ENCODE measurements at places on chromosomes 4 and X. TPM values are rescaled to one million over a fixed set of nuclear protein-coding genes. Genes with fewer than 3 reads are reported as not detected.

DNA sequence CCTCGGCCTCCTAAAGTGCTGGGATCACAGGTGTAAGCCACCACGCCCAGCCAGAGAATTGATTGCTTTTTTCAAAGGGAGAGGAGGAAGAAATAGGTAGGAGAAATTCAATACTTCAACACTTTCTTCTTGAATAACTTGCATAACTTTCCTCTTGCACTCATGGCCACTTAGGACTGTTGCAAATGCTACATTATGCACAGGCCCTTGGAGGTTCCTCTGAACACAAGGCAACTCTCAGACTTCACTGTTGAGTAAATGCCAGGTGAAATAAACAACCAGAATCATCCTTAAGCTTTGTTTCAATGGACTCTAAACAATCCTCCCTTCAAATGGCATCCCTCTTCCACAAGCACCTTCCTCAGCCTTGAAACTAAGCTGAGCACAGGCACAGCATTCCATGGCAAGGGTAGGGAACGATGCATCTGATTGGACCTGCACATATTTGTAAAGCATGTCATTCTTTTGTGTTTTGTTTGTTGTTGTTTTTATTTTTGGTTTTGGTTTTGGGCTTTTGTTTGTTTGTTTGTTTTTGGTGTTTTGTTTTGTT is 28.1 kb downstream of the CORIN start:
- no peak overlapping the region for H3K4me3 ChIP-seq
- peaks cover 5% of the 10 kb centered on the region for H3K27me3 ChIP-seq

METTL14 gene
- polyA plus RNA-seq: 24.4 TPM

CT47B1 gene
- polyA plus RNA-seq: not detected

HHIP gene
- polyA plus RNA-seq: 33.9 TPM

DNA sequence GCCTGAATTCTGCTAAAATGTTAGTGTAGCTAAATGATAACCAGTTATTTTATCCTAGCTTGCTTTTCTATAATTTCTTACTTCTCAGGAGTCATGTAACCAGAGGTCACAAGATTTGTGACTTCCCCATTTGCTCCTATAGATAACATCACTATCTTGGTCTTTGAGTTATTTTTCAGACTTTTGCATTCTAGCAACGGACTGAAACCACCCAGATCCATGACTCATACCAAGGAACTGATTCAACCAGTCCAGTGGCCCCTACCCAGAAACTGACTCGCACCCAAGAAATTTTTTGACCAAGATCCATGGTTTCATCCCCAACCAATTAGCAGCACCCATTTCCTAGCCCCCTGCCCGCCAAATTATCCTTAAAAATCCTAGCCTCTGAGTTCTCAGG is 50.0 kb downstream of the IQCM start:
- H3K27me3 ChIP-seq: no peaks in the 10 kb centered on the region
- no peak overlapping the region for H3K27ac ChIP-seq
- DNase-seq: no peak
- no peak overlapping the region for H3K4me3 ChIP-seq
